ENCODE measurements at places on chromosomes 3 and 15.

- DNase-seq: no peak
Measured at GRCh38 chr15:69869291-69869690, 228.4 kb downstream of the TLE3 start.

GRCh38 chr3:112132975-112133448 is at the start of gene GCSAM:
Gene GCSAM (minus strand): TSS chr3:112133248. CDS start chr3:112133120, 128 bp downstream.
- no peak for DNase-seq

DNA sequence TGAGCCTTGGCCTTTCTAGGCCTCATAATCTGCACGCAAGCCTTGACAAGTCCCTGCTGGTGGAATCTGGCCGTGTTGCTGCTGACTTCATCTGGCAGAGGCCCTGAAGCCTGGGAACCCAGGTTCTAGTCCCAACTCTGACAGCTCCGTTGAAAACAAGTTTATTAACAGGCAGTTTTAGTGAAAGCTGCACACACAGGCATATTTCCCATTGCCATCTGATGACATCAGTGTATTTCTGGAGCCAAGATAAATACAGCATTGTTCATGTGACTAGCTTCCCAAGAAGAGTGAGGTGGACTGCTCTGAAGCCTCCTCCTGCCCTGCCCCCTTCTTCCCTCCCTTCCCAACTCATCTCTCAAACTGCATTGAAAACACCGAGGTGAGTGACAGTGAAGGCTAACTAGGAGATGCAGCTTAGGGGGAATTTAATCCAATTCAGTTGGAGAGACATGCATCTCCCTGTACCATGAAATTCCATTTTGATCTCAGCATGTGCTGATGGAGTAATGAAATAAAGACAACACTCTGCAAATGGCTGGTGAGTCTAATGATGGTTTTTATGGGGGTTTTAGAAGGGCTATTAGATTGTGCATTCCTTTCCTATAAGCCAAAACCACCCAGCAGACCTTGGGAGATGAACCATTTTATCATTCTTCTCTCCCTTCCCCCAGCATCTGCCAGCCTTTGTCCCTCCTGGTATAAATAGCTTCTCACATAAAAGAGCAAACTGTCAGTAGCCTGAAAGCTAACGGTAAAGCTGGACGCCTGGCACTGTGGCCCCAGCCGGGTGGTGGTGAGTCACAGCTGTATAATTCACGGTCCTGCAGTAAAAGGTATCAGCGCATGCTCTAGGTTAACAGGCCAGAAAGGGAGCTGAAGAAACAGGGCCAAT is 38.0 kb downstream of the PRICKLE2 start:
- peak; percentile 99 for DNase-seq

- peak; percentile 22 for DNase-seq
Measured at GRCh38 chr15:61839546-61839945, 220.7 kb downstream of the VPS13C start.

DNA sequence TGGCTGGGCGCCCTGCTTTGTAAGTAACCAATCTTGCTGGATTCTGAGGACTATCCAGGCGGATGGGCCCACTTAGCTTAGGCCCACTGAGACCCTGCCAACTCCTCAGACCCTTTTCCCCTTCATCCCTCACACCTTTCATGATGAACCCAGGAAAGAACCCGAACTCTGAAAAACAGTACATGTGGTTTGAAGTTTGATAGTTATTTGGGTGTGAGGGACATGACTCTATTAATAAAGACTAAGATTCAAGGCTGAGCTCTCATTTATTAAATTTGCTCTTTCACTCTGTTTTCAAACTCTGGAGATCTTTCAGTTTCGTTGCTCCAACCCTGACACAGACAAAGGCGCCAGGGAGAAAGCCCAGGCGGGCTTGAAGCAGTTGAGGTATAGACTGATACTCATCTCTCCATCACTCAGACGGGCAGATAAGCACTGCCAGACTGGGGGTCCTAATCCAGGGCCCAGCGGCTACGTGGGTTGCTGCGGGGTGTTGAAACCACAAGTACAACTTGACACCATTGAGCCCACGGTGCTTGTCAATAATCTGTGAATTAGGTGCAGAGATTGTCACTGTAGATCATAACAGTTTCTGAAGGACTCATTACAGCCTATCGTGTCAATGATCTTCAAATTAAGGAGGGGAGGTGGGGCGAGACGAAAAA is 7.2 kb upstream of the SOX2 start:
- DNase-seq: no peak

DNA sequence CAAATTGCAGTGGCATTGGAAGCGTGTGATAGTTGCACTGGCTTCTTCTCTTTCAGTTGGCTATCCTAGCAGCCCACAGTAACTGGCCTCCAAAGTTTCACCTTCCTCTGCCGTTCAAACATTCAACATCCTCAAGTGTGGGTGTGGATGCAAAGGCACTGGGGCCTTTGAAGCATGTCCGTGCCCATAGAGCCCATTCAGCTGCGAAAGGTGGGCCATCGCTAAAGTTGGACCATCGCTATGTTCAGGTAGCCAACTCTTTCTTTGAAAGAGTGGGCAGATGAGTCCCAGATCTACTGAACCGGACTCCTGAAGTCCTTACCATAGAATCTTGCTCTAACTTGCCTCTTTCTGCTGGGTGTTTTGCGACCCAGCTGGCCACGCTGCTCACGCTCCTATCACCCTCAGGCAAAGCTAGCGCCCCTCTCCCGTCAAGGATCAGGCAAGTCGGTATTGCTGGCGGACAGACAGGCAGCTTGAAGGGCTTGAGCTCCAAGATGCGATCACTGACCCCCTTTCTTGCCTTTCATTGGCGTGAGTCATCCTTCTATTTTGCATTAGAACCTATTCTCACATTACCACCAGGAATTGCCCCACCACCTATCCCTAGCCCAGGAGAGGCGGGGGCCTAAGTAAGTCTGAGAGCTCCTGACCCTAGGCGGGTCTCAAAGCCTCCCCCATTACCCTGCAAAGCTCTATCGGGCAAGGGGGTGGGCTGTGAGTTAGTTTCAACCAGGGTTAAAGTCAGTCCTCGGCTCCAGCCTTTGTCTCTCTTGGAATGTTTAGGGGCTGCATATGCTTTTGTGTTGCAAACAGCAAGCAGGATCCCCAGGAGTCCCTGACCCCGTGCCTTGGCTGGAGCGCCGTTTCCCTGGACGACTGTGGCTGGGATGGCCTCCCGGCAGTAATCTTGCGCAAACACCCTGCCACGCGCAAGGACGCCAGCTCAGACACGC is 28.7 kb downstream of the ZIC4 start:
- DNase-seq: no peak

DNA sequence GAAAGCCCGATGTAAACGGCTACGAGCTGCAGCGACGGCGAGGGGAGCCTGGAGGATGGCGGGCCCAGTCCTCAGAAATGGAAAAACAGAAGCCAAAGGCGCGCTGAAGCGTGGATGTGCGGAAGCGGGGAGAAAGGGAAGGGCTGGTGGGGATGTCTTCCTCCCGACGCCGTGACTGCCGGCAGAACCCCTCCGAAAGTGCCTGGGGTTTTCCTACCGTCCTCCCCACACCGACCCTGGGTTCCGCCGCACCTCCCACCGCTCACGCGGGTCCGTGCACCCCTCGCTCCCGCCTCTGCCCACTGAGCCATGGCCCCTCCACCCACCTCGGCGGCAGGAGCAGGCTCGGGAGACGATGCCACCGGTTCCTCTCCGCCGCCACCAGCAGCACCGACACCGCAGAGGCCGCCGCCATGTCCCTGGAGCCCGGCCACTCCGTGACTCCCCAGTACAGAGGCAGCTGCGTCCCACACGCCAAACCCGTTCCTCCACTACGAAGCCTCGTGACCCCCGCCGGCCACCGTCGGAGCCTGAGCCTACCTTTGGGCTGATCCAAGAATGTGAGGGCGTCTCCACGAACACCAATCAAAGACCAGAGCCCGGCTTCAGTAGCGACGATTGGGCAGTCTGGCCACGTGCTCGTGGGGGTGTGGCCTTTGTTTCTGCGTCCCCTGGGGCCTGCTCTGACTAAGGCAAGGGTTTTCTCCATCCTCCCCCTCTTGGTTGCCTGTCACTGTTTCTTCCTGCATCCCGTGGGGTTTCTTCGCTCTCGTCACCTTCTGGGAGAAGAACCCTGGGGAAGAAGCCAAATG is at the start of gene MCCC1:
TSS of gene MCCC1 (minus strand) at position 471 of the 812 bp plus-strand sequence. CDS start at position 415, 56 bp downstream.
- peak; percentile 98 for DNase-seq

GRCh38 chr3:191388823-191389222 is 58.5 kb upstream of the UTS2B start:
- DNase-seq: no peak

- DNase-seq: peak; percentile 92
Measured at GRCh38 chr3:110521019-110521418, 550.6 kb upstream of the NECTIN3 start.

- DNase-seq: no peak
Measured at GRCh38 chr15:83695246-83695645, 41.3 kb downstream of the ADAMTSL3 start.

DNA sequence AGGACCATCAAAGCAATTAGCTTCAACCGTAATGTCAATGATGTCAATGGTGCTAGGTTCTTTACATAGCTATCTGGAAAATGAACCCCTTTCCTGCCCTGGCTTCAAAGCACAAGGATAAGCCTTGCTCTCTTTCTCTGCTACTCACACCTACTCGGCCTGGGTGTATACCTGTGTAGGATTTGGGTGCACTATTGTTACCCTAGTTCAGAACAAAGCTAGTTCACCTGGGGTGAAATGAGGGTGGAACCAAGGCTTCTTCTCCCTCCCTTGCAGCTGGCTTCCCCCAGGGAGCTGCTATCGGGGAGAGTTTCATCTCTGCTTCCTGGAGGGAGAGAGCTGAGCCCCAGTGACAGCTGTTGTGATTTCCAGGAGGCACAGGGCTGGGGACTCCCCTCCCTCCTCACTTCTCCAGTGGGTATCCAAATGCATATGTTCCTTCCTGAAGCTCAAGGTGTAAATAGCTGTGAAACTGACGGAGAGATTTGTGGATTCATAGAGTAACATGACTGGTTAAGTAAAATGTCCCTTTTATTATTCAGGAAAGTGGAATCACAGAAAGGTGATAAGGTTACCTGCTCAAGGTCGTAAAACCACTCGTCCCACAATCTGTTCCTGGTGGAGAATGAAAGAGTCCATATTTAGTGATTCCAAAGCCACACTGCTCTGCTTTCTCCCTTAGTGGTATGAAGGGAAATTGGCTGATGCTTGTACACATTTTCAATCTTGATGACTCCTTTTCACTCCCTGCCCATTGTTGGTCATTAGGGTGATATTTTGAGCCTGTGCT is 11.8 kb upstream of the C3orf70 start:
- no peak for DNase-seq

GRCh38 chr3:6578526-6578925 is 282.4 kb upstream of the GRM7 start:
- DNase-seq: no peak

GRCh38 chr3:70095260-70095659 is 95.7 kb downstream of the SAMMSON start:
- DNase-seq: no peak

DNA sequence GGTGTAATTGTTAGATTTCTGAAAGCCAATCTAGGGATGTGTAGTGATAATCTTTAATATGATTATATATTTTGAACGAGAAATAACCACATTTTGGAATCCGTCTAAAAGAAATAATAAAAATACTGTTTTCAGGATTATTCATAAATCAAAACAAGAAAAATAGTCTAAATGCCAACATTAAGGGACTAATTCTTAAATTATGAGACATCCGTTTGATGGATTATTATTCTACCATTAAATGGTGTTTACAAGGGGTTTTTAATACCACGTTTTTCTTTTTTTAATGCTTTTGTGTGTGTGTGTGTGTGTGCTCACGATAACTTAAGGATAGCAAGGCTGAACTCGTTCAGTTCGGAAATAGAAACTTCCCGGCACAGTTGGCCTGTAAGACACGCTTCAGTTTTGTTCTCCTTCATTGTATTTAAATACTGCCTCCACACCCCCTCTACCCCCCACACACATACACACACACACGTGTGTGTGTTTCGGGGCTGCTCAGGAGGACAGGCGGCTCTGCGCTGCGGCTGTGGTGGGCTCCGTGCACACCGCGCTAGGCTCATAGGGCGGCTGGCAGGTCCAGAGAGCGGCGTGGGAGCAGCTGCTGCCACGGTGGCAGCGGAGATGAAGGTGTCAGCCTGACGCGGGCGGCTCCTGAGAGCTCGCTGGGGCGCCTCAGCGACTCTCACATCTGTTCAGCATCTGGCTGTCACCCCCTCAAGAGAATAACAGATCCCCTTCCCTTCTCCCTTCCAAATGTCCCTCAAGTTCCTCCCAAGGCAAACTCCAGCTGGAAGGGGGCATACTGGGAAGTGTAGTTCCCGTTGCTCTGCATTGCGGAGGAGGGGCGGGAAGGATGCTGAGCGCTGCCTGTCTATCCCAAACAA is 23.0 kb upstream of the ANP32A start:
- DNase-seq: peak; percentile 32

GRCh38 chr3:43998836-43999727 is 242.6 kb upstream of the TOPAZ1 start:
- peak; percentile 43 for DNase-seq

DNA sequence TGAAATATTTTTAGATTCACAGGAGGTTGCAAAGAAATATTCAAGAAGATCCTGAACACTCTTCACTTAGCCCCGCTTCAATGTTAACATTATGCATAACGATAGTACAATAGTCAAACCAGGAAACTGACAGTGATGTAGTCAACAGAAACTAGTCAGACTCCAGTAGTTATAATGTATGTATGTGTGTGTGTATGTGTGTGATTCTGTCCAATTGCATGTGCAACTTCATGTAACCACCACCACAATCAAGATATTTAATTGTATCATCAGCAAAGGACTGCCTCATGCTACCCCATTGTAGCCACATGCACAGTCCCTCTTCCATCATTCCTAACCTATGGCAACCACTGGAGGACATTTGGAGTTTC is 77.9 kb downstream of the APBA2 start:
- no peak for DNase-seq

GRCh38 chr3:30864836-30865235 is 29.6 kb downstream of the GADL1 start:
- no peak for DNase-seq

DNA sequence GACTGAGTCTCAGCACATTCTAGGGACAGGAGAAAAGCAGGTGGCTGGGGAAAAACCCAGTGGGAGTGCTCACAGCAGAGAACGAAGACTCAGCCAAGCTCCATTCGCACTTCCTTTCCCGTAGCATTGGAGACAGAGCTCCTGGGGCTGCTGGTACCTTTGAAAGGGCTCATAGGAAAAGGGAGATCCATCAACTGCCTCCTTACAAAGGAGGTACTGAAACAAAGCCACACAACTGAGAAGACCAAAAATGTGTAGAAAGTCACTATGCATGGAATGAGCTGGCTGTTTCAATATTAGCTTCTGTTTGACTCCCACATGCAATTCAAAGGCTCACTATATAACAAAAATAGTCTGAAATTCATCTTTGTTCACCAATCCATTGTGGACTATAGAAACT is 16.9 kb downstream of the STIMATE start:
- no peak for DNase-seq

GRCh38 chr3:159650726-159651125 is 337.9 kb upstream of the IL12A start:
- no peak for DNase-seq

GRCh38 chr3:185365291-185366073 is 2.5 kb downstream of the MAP3K13 start:
- no peak for DNase-seq

GRCh38 chr15:57957113-57957512 is 108.4 kb downstream of the ALDH1A2 start:
- DNase-seq: no peak

GRCh38 chr15:69465253-69465652 is 12.6 kb downstream of the RPLP1 start:
- no peak for DNase-seq

- no peak for DNase-seq
Measured at GRCh38 chr3:40337136-40338108, 27.9 kb downstream of the EIF1B start.
